ENCODE measurements at places on chromosomes 6 and 20. TPM values are rescaled to one million over a fixed set of nuclear protein-coding genes. Genes with fewer than 3 reads are reported as not detected.

DNA sequence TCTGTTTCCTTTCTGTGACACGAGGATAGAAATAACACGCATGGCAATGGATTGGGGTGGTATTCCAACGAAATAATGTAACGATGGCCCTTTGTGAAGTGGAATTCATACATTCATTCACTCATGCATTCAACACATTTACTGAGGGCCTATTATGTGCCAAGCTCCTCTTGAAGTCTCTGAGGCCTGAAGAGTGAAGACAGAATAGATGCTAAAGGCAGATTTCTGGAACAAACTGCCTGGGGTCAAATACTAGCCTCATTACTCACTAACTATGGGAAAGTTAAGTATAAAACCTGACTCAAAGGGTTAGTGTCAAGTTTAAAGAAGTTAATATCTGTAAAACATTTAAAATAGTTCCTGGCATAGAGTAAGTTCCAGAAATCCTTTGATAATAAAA is 279.6 kb upstream of the SULF2 start:
- H3K4me3 ChIP-seq: no peak overlapping the region
- H3K36me3 ChIP-seq: peaks cover 2% of the 10 kb centered on the region
- no peaks in the 10 kb centered on the region for H3K27me3 ChIP-seq
- no peak overlapping the region for H3K27ac ChIP-seq
- no peaks in the 10 kb centered on the region for H3K4me1 ChIP-seq

DNA sequence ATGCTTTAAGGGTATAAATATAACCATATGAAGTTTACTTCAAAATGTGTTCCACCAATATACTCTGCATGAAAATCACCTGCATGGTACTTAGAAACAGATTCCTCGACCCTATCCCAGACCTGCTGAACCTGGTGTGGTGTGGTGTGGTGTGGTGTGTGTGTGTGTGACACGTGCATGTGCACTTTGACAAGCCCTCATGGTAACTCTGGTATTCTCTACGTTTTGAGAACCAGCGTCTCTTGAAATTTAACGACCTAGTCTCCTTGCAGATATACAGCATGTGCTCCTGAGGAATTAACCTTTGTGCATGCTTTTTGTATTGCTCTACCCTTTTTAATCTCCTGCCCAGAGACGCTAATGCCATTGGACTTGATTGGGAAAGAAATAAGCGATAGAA is 29.5 kb downstream of the GGTLC1 start:
- H3K36me3 ChIP-seq: peaks cover 5% of the 10 kb centered on the region
- H3K27me3 ChIP-seq: peaks cover 18% of the 10 kb centered on the region
- no peak overlapping the region for H3K4me3 ChIP-seq

- no peak overlapping the region for H3K4me3 ChIP-seq
- peaks cover 5% of the 10 kb centered on the region for H3K36me3 ChIP-seq
- H3K27ac ChIP-seq: no peak overlapping the region
- peaks cover 4% of the 10 kb centered on the region for H3K4me1 ChIP-seq
- H3K27me3 ChIP-seq: peaks cover 82% of the 10 kb centered on the region
Observed at GRCh38 chr20:22576733-22577514, 7.4 kb downstream of the FOXA2 start.

Gene PGC
- not detected for total RNA-seq

DNA sequence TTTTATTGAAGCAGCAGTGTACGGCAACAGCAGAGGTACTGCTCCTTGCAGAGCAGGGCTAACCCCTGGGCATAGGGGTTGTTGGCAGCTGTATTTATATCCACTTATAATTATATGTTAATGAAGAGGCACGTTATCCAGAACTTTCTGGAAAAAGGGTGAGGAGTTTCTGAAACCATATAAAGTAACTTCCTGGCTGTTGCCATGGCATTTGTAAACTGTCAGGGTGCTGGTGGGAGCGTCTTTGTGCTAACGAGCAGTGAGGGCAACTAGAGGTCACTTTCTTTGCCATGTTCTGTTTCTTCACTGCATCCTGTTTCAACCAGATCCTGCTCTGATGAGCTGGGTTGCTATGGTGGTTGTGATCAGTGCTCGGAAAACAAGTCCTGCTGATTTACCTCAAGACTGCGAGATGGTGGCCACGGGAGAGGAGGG is 11.1 kb upstream of the ARFGEF2 start:
- no peaks in the 10 kb centered on the region for H3K27me3 ChIP-seq
- H3K4me1 ChIP-seq: peaks cover 12% of the 10 kb centered on the region
- H3K27ac ChIP-seq: no peak overlapping the region
- peak; percentile 8 for DNase-seq

Gene LGSN
- total RNA-seq: not detected
